Activated naive CD8-positive, alpha-beta T cell treated with anti-CD3 and anti-CD28 coated beads for 36 hours (primary cell): ENCODE measurements at places on chromosomes 11 and 22.

DNA sequence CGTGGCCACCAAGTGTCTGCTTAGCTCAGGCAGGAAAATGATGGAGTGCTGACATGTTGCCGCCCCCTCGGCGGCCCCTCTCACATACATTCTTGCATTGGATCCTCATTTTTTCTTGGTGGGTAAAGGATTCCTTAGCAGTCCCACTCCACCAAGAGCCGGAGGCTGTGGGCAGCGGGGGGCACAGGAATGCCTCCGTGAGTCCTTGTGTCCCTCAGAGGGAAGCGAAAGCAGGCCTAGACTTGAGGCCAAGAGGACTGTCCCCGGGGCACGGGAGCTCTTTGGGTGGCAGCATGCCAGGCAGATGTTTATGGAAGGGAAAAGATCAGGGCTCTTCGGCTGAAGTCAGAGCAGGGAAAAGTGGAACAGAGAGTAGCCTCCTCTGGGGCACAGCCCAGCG lies 21.6 kb downstream of the LRFN4 start:
- DNase-seq, result no peak

- DNase-seq, result peak; percentile 50
These were observed 18.2 kb downstream of the ADM start for GRCh38 chr11:10322830-10323792.

DNA sequence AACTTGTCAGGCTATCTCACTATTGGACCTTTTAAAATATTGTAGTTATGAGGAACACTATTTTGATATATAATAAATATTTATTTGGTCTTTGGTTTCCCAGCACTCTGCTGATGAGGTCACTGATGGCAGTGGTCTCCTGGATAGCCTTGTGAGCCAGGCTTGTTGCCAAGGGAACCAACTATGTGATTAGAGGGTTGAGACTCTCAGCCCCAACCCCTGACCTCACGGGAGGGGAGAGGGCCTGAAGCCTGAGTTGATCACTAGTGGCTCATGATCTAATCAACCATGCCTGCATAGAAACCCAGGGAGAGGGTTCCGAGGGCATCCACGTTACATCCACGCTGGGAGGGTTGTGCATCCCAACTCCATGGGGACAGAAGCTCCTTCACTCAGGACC lies 10.8 kb downstream of the PANX1 start:
- no peak for DNase-seq

GRCh38 chr11:126939552-126939951 lies 61.0 kb downstream of the KIRREL3 start:
- DNase-seq, result no peak
